Head of caudate nucleus (tissue), 42 donors: ENCODE measurements at places on chromosomes 2 and 18.

GRCh38 chr2:182826064-182826463 is 40.4 kb downstream of the FRZB start:
- DNase-seq: no peak

- DNase-seq: no peak
Measured at GRCh38 chr2:66782780-66783361, 347.9 kb downstream of the MEIS1 start.

DNA sequence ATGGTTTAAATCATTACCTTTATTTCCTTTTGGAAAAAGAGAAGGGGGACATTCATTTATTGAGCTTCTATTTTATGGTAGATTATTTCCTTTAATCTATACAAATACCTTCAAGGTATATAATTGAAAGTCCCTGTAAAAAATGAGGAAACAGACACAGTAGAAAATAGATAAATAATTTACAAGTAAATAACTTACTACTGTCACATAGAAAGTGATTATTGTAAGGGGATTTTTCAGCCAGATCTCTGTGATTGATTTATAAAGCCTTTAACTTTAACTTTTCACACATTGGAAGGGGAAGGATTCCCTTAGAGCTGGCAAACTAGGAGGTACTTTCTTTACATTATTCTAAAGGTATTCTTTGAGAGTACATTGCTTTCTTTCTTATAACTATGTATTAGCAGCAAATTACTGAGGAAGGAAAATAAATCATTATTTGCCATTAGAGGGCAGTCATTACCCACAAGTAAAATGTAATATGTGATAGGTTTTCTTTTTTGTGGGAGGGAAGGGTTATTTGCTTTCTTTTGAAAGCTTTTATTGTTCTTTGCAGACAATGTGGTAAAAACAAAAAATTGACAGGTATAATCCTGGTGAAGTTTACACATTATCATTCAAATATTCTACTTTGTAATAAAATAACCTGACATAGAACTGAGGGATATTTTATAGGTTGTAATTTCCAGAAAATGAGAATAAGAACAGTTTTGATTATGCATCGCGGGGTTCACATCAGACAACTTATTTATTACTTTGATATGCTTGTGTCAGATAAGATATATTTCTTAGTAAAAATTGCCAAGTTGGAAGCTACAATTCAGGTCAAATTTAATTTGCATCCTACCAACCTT is 24.8 kb upstream of the RPE start:
- DNase-seq: no peak

DNA sequence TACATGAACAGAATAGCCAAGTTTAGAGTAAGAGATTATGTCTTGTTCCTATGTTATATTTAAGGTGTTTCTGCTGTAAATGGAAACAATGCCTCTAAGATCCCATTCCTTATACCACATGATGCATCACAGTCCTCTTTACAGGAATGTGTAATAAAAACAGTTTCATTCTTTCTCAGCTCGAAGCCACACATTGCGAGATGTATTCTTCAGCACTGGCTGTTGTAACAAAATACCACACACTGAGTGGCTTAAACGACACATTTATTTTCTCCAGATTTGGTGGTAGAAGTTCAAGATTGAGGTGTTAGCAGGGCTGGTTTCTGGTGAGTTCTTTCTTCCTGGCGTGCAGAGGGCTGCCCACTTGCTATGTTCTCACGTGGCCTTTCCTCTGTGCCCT is 246.2 kb downstream of the SOCS6 start:
- DNase-seq: no peak

GRCh38 chr2:197873293-197873701 is 68.9 kb downstream of the PLCL1 start:
- DNase-seq: no peak

DNA sequence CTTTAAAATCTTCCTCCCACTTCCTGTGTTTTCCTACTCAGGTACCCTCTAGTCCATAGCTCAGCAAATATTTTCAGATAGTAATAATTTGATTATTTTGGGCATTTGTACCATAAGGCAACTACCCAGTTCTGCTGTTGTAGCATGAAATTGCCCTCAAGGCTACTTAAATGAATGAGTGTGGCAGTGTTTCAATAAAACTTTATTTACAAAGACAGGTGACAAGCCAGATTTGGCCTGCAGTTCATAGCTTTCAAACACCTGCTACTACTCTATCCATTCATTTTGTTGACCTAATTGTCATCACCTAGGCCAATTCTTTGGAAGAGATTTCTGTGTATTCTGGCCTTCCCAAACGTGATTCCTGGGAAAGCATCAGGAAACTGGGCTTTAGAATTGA is 28.9 kb downstream of the NYAP2 start:
- DNase-seq: no peak

GRCh38 chr2:8086357-8086756 is 595.5 kb upstream of the ID2 start:
- DNase-seq: no peak

- DNase-seq: no peak
Measured at GRCh38 chr2:177782613-177783012, 290.0 kb downstream of the PDE11A start.

DNA sequence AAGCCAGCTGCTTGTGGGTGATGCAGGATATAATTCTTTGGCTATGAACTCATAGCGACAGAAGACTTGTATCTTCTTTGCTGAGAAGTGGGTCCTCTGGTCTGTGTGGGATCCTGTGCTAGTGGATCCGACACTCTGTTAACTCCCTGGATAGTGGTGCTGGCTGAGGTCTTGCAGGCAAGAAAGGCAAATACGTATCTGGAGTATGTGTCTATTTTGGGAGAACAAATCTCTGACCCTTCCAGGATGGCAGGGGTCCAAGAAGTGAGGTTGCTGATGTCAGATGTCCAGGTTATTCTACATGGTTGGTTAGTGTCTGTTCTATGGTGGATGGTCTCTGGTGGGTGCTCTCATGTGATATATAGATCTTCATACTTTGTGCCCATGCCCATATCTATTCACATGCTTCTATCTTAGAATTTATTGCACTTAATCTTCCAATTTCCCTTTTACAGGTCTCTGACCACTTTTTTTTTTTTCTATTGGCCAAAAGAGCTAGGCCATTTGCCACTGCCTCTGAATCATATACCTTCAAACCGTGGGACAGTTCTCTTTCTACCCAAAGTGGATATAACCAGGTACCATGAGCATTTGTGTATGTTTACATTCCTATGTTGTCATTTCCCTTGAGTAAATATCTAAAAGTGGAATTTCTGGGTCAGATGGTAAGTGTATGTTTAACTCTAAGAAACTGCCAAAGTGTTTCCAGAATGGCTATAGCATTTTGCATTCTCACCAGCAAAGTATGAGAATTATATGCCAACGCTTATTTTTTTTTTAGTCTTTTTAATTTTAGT is 45.1 kb upstream of the RBMS1 start:
- no peak for DNase-seq

DNA sequence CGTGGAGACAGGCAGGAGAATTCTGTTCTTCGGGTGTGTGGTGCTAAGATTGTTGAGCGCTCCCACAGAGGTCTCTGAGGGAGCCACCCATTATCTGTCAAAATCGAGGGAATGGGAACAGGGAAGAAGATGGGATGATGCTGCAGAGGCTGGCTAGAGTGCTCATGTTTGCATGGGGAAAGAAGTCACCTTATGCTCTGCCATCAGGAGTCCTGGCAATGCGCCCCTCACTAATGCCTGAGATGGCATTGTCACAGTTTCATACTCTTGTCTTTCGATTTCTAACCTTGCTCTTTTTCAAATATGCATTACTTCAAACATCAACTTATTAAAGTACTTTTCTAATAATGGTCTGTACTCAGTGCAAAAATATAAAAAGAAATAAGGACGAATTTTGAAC is 463.3 kb upstream of the CELF4 start:
- DNase-seq: no peak

DNA sequence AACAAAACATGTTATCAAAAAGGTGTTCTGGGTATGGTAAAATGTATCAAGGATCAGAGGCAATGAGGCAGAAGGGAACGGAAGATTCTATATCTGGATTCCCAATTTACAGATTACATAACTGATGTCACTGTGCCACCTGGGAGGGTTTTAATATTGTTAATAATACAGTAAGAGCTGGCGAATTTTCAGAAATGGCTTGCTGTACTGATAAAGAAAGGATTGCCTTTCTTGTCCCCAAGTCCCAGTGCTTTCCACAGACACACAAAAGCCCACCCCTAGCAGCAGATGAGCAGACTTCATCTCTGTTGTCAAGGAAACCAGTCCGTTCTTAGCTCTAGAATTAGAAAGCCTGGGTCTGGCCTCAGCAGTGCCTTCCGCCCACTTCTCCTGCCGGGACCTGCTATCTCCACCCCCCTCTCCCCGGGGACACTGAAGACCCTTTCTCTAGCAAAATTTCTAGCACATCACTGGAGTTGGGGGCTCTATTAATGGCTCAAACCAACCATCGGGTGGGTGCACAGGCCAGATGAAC is 34.3 kb downstream of the ADD2 start:
- DNase-seq: no peak

DNA sequence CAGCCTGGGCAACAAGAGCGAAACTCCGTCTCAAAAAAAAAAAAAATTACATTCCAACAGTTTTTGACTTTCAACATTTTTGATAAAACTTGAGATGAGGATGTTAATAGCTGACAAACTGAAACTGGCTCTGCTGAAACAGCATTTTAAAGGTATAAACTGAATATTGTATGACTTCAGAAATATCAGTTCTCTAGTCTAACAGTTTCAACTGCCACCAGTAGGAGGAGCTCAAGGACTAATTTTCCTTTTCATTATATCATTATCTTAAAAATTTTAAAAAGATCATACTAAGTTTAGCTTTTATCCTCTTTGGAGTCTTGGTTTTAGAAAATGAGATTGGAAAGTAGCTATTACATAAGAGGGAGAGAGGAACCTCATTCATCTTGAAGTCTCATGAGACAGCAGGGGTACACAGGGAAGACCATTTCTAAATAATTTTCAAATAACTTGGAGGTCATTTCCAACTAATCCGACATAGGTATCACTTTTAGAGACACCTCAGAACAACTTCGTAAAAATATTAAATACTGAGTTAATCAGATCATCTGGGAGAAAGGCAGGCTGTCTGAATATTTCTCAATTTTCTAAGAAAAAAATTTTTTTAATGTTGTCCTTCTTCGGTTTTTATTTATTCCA is 37.6 kb upstream of the MCM6 start:
- DNase-seq: no peak
